ENCODE measurements at places on chromosomes 1 and 21.

- DNase-seq = no peak
Observed at GRCh38 chr1:228180271-228180958, 14.8 kb downstream of the IBA57 start.

GRCh38 chr1:45014321-45015028 is 2.4 kb downstream of the UROD start:
- peak; percentile 62 for DNase-seq

GRCh38 chr1:42163114-42163513 is 1.4 kb downstream of the GUCA2A start:
- no peak for DNase-seq

DNA sequence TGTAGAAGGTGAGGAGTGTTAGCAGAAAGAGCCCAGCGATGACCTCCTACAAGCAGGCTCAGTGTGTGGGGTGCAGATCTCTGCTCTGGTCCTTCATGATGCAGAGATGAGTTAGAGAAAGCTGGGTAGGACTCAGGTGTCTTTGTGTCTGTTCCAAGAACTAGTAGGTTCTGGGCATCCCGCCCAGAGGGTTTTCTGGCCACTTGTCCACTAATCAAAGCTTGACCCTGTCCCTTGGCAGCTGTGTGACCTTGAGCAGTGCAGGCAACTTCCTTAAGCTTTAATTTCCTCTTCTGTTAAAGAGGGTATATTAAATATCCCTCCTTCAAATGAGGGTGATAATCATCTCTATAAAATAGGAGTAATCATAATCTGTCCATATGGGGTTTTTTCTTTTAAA is 54.7 kb upstream of the WNT4 start:
- DNase-seq = no peak

DNA sequence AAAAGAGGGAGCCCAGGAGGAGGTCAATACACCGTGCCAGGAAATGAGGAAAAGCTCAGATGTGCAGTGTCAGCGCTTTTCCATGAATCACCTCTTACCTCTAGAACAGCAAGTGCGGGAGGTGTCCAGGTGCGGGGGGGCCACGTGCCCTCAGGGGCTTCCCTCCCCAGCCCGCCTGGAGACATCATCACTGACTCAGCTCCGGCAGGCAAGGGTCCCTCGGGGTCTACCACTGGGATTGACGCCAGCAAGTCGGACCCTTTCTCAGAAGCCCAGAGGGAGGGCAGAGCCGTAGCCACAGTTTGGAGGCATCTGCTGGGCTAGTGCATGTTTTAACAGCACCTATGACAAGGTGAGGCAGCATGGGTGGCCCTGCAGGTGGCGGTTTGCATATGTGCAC is 67.4 kb upstream of the TRAPPC10 start:
- no peak for DNase-seq

- no peak for DNase-seq
Observed at GRCh38 chr1:7301664-7301981, 469.5 kb upstream of the VAMP3 start.

- DNase-seq = no peak
Observed at GRCh38 chr1:175254190-175254589, 61.6 kb upstream of the KIAA0040 start.

DNA sequence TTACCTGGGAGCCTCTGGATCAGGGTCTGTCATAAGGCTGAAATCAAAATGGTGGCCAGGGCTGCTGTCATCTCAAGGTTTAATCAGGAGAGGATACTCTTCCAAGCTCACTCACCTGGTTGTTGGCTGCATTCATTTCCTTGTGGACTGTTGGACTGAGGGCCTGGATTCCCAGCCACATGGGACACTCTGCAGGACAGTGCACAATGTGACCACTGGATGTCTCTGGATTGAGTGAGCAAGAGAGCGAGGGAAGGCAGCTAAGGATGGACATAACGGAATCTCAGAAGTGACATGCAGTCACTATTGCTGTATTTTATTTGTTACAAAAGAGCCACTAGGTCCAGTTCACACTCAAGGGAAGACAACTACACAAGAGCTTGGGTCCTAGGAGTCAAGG is 229.1 kb downstream of the S1PR1 start:
- DNase-seq = no peak

GRCh38 chr1:7327849-7328248 is 443.2 kb upstream of the VAMP3 start:
- DNase-seq = no peak

- DNase-seq = no peak
Observed at GRCh38 chr1:150917387-150917786, 8.8 kb upstream of the SETDB1 start.

- no peak for DNase-seq
Observed at GRCh38 chr1:5738911-5739462, 253.2 kb downstream of the NPHP4 start.

GRCh38 chr1:172089768-172090510 is 248.6 kb downstream of the DNM3 start:
- DNase-seq = peak; percentile 35

- no peak for DNase-seq
Observed at GRCh38 chr1:17190010-17190995, 14.6 kb upstream of the PADI1 start.

DNA sequence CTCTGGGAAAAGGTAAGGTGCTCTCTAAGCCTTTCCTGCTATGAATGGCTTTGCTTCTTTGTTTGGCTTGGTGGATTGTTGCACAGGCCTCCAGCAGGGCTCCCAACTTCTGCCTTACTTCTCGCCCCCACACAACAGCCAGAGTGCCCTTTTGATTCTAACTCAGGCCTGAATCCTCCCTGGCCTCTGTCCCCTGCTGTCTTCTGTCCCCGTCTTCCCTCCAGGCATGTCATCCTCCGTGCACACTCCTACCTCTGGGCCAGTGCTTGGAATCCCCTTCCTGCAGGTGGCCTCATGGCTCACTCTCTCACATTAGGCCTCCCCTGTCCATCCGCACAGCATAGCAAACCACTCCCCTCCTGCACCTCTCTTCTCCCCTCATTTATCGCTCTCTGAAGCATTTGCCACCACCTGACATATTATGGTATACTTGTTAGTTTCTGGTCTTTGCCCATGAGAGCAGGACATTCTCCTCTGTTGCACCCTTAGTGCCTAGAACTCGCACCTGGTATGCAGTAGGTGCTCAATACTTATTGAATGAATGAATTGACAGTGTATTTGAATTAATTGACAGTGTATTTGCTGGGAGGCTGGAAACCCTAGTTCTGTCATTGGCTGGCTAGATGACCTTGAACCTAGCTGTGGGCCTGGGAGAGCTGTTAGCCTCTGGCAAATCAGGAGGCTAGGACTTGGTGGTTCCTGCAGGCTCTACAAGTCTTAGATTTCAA is 2.9 kb downstream of the ZDHHC18 start:
- no peak for DNase-seq

GRCh38 chr1:178885869-178886268 is 15.0 kb upstream of the ANGPTL1 start:
- DNase-seq = no peak

GRCh38 chr1:91621907-91622306 is 121.3 kb downstream of the CDC7 start:
- no peak for DNase-seq

DNA sequence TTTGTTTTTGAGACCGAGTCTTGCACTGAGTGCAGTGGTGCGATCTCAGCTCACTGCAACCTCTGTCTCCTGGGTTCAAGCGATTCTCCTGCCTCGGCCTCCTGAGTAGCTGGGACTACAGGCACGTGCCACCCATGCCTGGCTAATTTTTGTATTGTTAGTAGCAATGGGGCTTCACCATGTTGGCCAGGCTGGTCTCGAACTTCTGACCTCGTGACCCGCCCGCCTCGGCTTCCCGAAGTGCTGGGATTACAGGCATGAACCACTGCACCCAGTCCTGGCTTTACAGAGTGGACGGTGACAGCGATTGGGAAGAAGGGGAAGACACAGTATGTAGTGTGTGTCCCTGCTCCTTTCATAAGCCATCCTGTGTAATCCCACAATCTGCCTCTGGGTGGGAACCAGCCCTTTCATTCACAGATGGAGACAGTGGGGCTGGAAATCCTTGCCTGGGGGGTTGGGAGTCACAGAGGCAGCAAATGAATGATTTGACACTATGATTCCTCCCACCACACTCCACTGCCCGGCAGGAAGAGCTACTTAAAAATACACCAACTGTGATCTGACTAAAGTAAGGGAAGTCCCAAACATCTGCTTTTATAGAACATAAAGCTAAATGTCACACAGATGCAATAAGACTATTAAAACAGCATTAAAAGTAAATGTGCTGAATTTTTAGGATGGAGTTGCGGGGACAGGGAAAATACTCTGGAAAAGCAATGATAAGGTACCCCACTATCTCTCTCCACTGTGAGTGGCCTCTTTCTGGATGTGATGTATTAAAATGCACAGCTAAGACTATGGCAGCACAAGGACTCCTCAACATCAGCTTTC is 4.5 kb downstream of the PARP1 start:
- no peak for DNase-seq

All from stimulated activated CD4-positive, alpha-beta T cell treated with anti-CD3 and anti-CD28 coated beads, Interleukin-1b, Interleukin-23, amount 100 ng/mL, for 24 hours (primary cell).